Kidney capillary endothelial cell (primary cell): ENCODE measurements at places on chromosomes 1 and 21.

GRCh38 chr21:31985398-31985797 is 112.6 kb downstream of the HUNK start:
- DNase-seq, result no peak

- no peak for DNase-seq
These were observed 720 bp downstream of the SUSD4 start for GRCh38 chr1:223363057-223363855.

- DNase-seq, result no peak
These were observed 16.8 kb downstream of the CNIH3 start for GRCh38 chr1:224632921-224633321.

- DNase-seq, result no peak
These were observed 5.7 kb upstream of the SH2D1B start for GRCh38 chr1:162417650-162418049.

- peak; percentile 30 for DNase-seq
These were observed 149.8 kb upstream of the TNR start for GRCh38 chr1:175893192-175893591.

DNA sequence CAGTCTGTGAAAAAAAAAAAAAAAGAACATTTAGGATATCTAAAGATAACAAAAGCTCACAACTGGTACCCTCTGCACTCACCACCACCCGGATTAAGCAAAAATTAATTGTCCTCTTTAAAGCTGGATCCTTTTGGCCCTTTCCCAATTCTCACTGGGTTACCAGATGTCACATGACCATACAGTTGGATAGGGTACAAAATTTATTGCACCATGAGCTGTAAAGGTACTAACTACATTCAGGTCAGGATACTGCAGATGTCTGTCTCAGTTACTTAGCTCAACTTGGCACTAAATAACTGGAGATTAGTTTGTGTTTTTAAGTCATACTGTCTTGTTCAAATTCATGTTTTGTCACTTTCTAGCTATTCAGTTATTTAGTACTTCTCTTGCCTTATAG is 96.3 kb downstream of the GPATCH2 start:
- no peak for DNase-seq

GRCh38 chr1:178155481-178156255 is 61.8 kb downstream of the RASAL2 start:
- DNase-seq, result no peak

GRCh38 chr1:32925403-32926162 is 24.4 kb upstream of the TMEM54 start:
- DNase-seq, result peak; percentile 47

GRCh38 chr1:228079601-228080263 is 2.8 kb upstream of the ARF1 start:
- DNase-seq, result no peak

- no peak for DNase-seq
These were observed 9.9 kb upstream of the C1QA start for GRCh38 chr1:22626237-22627157.

GRCh38 chr1:91386109-91386508 is 18.5 kb downstream of the HFM1 start:
- no peak for DNase-seq

DNA sequence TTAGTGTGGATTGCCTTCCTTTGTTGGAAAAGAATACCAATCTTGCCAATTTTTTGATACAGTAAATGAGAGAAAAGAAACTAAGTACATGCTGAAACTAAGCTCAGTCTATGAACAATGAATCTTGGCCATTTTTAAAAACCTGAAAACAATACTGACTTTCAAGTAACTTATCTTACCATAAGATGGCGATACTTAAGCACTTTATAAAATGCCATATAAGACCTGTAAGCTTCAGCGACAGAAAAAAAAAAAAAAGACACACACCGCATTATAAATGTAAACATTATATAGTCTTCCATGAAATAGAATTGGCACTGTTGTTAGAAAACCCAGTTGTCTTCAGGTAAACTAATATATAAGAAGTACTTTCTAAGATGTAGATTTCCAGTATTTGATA is 3.0 kb downstream of the OLFM3 start:
- DNase-seq, result no peak

- DNase-seq, result no peak
These were observed 45.1 kb upstream of the SCCPDH start for GRCh38 chr1:246678816-246679793.

DNA sequence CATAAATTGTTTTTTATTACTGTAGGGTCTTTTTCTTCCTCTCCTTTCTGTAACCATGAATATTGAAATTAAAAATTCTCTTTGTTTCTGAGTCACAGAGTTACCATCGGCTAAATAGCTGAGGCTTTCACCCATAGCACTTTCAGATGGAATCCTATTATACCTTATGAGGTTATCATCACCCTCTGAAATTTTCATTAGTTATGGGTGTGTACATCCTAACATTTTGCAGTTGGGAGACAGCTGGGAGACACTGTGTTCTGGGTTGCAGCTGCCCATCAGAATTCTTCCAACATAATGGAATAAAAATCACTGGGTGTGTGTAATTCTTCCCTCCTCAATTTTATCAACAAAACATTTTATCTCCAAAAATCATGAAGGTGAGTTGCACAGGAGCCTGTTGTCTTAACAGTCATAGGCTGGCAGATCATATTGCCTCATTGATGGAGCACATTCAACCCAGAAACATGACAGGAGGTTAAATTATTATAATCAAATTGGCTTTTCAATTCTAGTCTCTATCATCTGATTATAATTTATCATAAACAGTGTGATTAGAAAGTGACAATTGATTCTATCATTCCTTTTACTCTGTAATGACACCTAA is 17.4 kb downstream of the CYYR1 start:
- no peak for DNase-seq

DNA sequence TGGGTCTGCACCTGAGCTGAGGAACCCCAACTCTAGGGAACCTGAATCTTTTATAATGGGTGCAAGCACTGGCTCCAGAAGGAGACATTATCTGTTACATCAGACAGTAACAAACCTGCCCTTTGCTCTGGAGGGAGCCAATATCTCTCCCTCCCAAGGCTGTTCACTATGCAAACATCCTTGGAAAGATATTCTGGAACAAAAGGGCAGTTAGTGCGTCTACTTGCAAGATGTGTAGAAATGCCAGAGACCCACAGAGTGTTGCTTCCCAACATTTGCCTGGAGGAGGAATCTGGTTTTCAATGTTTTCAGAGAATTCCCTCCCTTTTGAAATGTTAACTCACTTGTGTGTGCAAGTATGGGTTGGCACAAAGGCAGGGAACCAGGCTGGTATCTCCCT is 31.9 kb downstream of the UMODL1 start:
- DNase-seq, result no peak

DNA sequence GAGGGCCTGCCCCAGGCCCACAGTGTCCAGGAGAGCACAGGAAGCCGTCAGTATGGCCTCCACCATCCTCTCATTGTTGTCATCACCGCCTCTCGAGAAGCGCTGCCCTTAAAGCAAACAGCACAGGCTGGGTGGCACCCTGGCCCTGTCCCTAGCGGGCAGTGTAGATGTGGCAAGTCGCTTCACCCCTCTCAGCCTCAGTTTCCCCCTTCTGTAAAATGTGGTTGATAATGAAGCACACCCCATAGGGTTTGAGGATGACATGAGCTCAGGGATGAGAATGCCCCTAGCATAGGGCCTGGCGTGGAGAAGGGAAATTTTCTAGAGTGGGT is 13.4 kb downstream of the PLA2G2F start:
- DNase-seq, result no peak

DNA sequence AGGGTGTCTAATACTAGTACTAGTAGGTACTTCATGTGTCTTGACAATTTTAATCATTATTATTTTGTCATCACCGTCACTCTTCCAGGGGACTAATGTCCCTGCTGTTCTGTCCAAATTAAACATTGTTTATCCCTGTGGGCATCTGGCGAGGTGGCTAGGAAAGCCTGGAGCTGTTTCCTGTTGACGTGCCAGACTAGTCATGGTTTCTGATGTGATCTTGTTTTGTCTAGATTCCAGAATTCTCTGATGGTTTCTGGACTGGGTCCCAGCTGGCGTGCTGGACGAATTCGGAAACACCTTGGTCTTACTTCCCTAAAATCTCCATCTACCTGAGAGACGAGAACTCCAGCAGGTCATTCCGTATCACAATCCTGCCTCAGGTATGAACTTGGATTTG is 66.1 kb upstream of the FAM3B start:
- no peak for DNase-seq

DNA sequence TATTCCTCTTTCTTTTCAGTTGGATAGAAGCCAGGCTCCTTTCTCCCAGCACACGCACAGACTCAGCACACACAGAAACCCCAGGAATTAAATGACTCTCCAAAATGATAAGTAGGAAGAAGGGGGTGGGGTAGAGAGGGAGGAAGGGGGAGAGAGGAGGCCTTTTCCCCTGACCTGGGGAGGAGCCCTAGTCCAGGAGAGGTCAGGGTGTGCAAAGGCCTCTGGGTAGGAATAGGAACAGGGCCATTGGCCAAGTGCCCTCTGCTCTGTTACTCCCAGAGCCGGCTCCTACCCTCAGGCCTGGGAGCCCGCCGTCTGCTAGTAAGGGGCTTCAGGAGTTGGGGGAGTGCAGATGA is 35.6 kb upstream of the PUM1 start:
- DNase-seq, result no peak

GRCh38 chr1:204348722-204349121 is 11.0 kb downstream of the PLEKHA6 start:
- DNase-seq, result no peak

GRCh38 chr1:31911994-31912780 is 26.0 kb downstream of the PTP4A2 start:
- DNase-seq, result no peak

DNA sequence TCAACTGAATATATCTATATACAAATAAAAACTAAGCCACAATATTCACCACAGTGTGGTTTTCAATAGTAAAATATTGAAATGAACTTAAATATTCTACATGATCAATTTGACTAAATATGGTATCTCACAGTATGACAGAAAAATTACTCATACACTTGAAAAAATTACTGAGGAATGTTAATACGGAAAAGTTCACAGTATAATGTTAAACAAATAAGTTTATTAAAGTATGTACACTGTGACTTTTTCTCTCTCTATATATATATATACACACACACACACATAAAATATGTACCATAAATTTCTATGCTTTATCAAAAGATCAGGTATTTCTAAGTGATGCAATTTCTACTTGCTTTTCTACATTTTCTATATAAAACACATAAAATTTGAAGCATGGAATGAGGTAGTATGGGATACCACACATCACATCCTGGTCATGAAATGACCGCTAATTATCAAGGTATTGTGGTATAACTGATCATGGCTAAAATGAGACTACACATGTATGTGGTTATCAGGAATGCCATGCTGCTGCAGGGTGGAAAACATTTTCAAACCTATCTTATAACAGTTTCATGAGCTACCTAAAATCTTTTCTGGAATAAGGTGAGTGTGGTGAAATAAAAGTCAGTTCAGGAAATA is 102.3 kb downstream of the CDC42BPA start:
- no peak for DNase-seq

- DNase-seq, result no peak
These were observed 177.3 kb downstream of the CAMTA1 start for GRCh38 chr1:6962478-6962995.

- DNase-seq, result no peak
These were observed 95.0 kb downstream of the COL24A1 start for GRCh38 chr1:86061551-86061990.

DNA sequence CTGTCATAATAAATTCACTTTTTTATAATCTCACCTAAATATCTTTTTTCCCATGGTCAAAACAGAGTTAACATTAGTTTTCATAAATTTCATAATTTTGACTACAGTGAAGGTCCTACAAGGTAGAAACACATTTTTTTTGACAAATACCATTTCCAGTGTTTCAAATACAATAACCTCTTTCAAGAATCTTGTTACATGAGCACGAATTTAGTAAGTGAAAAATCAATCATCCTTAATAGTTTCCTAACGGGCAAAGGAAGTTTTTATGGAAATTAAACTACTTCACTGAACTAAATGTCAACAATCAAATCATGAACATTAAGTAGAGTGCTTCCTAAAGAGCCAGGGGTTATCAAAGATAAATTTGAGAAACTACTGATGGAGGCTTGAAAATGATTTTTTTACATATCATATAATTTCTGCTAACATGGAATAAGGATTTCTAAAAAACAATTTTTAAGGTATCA is 35.4 kb downstream of the ABL2 start:
- no peak for DNase-seq

- DNase-seq, result no peak
These were observed 27.1 kb downstream of the CITED4 start for GRCh38 chr1:40834968-40835545.

DNA sequence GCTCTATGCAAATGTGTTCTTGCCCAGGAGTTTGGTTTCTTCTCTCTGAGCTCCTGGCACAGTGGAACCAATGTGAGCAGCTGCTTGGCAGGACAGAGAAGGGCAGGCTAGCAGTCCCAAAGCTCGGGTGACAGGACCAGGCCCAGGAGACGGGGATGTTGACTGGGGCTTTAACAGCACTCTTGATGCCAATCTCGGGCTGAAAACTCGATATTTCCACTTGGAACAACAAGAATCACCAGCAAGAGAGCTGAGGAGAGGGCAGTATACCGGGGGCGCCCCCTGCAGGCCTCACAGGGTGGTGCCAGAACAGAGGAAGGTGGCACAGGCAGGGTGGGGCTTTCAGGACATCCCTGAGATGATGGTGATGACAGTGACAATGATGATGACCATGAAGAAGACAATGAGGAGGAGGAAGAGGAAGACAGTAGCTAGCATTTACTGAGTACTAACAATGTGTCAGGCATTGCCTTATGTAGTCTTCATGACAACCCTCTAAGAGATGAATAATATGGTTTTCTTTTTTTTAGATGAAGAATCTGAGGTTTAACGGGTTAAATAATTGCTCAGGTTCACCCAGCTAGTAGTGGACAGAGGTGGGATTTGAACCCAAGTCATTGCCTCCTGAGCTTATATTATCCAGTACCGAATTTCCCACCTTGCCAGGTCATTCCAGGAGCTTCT is 2.7 kb upstream of the KCNJ9 start:
- no peak for DNase-seq

DNA sequence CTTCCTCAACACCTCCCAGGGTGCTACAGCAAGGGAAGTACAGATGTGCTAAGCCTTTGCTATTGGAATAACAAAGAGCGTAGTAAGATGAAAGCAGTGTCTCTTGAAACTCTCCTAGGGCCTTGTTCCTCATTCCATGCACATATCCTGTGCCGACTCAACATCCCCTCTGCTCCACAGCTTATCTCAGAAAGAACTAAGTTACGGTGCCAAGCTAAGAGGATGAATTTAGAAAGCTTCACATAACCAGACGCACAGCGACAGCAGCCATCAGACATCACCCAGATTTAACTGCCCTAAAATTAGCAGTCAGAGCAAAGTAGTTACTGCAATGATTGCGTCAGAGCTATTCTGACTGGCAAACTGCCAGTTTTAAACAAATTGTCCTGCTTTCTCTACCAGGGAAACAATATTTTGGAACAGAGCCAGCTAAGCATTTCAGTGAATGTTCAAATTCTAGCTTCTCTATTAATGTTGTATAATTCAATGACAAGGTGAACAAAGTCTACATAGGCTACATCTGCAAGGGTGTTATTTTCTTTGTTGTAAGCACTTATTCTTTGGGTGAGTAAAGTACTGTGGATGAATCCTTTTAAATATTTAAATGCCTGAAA is 9.5 kb downstream of the SIPA1L2 start:
- peak; percentile 88 for DNase-seq

GRCh38 chr1:84398175-84399155 is at the start of gene DNASE2B:
DNASE2B (plus strand) TSS chr1:84398484; CDS start chr1:84398565, 81 bp downstream.
- DNase-seq, result no peak
